ENCODE measurements at places on chromosomes 5 and 9.

DNA sequence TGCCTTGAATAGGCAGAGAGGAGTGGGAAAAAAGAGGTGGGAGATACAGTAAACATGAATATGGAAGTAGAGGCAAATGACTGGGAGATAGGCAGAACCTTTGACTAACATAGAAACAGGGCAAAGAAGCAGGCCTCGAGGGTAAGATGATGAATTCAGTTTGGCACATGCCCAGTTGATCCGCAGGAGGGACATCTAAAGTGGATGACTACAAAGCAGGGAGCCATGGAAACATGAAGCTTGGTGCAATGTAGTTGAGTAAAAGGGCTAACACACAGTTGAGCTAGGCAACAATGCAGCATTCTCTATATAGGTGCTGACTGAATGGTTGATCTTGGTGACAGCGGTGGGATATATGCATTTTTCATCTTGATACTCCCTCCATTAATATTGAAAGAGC, 253.8 kb downstream of the DMRT2 start:
- DNase-seq, result no peak

- DNase-seq, result peak; percentile 71
These were observed 602.4 kb upstream of the CLINT1 start for GRCh38 chr5:158461240-158461854.

DNA sequence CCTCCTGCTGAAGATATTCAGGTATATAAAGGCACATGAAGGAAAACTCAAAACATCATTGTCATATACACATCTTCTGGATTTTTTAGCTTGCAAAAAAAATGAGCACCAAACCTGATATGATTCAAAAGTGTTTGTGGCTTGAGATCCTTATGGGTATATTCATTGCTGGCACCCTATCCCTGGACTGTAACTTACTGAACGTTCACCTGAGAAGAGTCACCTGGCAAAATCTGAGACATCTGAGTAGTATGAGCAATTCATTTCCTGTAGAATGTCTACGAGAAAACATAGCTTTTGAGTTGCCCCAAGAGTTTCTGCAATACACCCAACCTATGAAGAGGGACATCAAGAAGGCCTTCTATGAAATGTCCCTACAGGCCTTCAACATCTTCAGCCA, at the start of gene IFNK:
TSS of gene IFNK (plus strand) at position 55 of the 400 bp plus-strand sequence. CDS start at position 102, 47 bp downstream.
- no peak for DNase-seq

- no peak for DNase-seq
These were observed 13.6 kb upstream of the ANKRD55 start for GRCh38 chr5:56246769-56247168.

DNA sequence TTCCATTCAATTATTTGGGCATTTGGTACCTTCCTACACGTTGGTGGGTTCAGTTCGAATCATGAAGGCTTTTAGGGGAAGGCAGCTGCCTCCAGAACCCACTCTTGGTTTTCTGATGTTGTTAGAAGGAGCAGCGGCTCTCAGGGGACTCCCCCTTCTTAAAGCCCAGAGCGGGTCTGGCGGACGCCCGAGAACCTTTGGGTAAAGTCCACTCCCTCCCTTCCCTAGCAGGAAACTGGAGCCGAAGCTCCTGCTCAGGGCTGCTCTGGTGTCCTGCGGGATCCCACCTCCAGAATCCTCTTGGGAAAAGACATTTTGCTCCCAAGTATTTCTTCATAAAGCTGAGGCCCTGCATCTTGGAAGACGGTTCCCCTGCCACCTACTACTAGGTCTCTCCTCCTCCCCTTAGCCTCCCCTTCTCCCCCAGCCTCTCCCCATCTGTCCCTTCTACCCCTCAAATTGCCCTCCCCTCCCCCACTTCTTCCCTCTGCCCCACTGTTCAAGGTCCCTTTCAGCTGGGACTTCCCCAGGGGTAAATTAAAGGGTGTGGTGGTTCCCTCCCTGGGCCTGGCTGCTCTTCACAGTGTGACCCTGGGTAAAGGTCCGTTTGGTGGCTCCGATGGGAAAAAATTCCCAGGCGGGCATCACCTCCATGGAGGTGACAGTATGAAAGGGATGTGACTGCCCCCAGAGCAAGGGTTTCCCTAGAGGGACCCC, 9.3 kb downstream of the IRX4 start:
- DNase-seq, result no peak

DNA sequence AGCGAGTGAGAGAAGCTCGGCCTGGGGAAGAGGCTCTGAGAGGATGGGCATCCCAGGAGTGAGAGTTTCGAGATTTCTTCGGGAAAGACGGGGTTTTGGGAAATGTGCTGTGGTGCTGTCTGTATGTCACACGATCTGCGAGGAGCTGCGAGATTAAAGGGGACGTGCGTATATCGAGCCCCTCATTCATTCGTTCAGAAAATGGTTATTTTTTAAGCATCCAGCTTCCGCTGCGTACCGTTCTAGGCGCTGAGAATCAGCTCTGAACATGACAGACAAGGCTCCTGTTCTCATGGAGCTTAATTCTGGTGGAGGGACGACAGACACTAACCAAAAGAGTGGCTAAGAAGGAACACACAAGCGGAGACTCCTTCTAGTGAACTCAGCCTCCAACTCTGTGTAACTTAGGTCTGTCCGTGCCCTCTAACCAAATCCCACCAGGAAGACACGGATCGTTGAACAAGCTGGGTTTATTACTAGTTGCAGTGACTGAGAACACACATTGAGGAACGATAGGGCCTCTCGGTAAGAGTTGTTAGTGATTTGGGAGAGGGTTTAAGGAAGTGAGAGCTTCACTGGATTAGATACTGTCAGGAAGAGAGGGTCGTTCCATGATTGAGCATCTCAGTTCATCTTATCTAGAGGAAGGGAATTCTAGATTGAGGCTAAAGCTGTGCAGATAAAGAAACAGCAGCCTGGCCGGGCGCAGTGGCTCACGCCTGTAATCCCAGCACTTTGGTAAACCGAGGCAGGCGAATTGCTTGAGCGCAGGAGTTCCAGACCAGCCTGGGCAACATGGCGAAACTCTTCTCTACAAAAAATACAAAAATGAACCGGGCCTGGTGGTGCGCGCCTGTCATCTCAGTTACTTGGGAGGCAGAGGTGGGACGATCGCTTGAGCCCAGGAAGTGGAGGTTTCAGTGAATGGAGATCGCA, 1.0 kb upstream of the FBXW11 start:
- no peak for DNase-seq

DNA sequence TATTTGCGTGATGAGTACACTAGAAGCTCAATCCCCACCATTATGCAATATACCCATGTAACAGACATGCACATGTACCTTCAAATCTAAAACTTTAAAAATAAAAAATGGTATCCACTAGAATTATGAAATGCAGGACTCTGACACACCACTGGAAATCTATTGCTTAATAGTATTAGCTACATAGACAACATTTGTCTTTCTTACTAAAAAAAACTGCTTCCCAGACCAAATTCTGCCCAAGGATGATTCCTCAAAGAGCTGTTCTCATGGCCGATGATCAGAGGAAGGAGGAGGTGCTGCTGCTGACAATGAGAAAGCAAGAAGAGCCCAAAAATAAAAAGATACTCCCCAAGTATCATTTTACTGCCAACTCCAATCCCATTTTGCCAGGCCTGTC, 67.2 kb downstream of the TTC39B start:
- no peak for DNase-seq

DNA sequence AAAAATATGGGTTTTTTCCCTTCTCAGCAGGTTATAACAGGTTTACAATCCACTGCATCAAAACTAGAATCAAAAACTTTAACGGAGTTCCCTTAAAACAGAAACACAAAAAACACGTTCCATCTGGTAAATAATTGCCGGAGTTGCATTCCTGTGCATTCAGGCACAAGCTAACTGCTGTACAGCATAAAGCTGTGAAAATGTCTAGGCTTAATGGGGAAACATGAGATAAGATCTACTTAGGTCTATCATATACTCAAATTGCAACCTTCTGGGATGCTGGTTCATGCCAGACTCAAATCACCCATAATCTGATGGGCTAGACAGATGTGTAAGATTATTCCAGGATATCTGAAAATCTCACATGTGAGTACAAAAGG, 265.3 kb downstream of the DOCK8 start:
- DNase-seq, result no peak

GRCh38 chr5:91187032-91187431, 196.1 kb downstream of the ARRDC3 start:
- no peak for DNase-seq

GRCh38 chr5:134146651-134147518, 29.9 kb downstream of the SKP1 start:
- DNase-seq, result no peak

- no peak for DNase-seq
These were observed 75.5 kb upstream of the BOD1 start for GRCh38 chr5:173691931-173692330.

DNA sequence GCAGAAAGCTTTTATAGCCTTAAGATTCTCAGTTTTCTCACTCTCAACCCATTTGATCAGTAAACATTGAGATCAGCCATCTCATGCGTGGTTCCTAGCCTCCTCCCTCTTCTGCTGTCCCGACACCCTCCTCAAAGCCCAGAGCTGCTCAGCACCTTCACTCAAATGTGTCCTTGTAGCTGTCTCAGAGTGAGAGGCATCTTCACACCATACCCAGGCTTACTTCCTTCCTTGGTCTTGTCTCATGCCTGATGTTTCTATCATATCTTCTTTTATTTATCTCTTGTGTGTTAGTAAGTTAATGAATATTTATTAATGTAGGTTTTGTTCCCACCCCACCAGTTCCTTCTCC, 72.4 kb upstream of the SNX2 start:
- DNase-seq, result no peak

- no peak for DNase-seq
These were observed 571.2 kb upstream of the ZNF462 start for GRCh38 chr9:106291786-106292185.

- peak; percentile 67 for DNase-seq
These were observed 114.4 kb downstream of the MAST4 start for GRCh38 chr5:66710557-66711088.

- DNase-seq, result no peak
These were observed 35.9 kb downstream of the VCAN start for GRCh38 chr5:83507431-83507830.

GRCh38 chr5:173301695-173302545, 26.3 kb downstream of the STC2 start:
- DNase-seq, result no peak

DNA sequence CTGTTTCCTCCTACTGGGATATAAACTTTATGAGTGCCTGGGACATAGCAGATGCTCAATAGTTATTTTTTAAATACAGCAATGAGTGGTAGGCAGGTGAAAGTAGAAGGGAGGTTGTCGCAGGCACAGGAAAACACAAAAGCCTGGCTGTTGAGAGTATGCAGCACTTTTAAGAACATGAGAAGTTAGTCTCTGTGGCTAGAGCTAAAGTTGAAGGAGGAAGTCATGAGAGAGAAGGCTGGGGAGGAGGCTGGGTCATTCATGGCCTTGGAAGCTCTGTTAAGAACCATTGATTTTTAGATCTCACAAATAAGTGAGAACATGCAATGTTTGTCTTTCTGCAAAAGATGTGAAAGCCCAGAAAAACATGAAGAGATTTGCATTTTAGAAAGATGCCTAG, 126.7 kb downstream of the PRKACG start:
- no peak for DNase-seq

- DNase-seq, result no peak
These were observed 21.0 kb downstream of the PCDH1 start for GRCh38 chr5:141857226-141857625.

DNA sequence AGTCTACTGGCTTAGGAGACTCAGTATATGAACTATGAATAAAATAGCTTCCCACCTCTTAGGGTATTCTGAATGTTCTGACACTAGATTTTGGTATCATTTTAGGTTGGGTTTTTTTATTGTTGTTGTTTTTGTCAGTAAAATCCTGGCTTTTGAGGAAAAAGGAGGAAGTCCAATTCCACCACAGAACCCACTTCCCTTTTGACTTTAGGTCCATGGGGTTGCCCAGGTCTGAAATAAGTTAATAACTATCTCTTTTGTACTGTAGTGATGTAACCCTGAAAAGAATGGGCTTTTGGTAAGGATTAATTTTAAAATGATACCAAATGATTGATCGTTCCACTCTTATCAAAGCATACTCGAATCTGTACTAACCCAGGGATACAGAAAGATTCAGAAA, 29.1 kb upstream of the IL12B start:
- no peak for DNase-seq

DNA sequence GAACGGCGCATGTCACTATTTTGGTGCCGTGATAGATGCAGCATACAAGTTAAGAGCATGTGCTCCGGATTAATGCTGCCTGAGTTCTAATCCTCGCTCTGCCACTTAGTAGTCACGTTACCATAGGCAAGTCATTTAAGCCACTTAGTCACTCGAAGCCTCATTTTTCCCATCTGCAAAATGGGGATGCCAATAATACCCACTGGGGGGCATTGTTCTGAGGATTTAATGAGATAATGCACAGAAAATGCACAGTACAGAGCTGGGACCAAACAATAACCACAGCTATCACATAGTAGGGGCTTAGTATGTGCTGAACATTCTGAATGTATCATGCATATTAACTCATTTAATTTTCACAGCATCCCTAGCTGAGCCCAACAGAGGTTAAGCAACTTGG, 9.1 kb downstream of the NIPAL4 start:
- DNase-seq, result no peak

DNA sequence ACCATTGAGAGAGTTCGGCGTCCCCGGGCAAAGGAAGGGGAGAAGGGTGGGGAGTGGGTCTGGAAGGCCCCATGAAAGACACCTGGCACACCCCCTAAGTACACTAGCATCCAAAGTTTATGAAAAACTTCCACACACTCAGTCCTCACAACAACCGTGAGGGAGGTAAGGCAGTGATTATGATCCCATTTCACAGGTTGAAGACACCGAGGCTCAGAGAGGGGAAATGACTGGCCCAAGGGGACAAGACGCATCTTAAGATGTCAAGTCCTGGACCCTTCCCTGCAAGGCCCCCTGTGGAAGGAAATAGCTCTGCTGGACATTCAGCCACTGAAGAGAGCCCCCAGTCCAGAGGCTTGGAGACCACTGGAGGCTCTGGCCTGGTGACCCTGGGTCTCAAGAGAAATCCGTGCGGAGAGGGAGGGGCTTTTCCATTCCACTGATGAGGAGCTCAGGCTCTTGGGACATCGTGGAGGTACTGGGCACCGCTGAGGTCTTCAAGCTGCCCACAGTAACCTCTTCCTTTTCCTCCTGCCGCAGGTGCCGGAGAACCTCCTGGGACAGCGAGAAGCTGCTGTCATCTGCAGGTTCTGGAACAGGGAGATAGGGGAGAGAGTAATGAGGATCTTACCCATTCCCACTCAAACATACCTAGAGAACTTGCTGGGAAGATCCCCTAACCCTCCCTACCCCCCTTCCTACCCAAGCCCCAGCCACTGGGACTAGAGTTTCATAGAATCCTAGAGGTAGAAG, 5.2 kb downstream of the SMIM33 start:
- no peak for DNase-seq

GRCh38 chr5:107665036-107665570, 5.6 kb downstream of the EFNA5 start:
- DNase-seq, result no peak

GRCh38 chr9:16501141-16501540, 369.3 kb downstream of the BNC2 start:
- DNase-seq, result no peak

DNA sequence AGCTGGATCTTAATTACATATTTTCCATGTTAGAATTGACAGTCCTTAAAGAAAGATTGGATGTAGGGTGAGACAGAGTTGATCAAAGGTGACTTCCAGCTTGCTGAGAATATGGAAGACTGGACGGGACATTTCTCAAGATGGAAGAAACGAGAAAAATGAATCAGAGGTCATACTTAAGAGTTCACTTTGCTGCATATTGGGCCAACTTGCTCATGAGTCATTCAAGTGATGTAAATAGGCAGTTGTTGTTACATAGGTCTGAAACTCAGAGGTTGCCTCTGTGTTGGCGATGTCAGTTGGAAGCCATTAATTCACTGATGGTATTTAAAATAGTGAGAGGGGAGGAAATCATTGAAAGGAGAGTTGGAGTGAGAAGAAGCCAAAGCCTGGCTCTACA, 132.8 kb downstream of the CD180 start:
- DNase-seq, result no peak
